ENCODE measurements at places on chromosomes 5 and 9.
A peak's percentile ranks its signal among the peaks of the same experiment; 100 is the strongest.

- DNase-seq = no peak
Observed at GRCh38 chr5:159564031-159564430, 233.7 kb upstream of the IL12B start.

DNA sequence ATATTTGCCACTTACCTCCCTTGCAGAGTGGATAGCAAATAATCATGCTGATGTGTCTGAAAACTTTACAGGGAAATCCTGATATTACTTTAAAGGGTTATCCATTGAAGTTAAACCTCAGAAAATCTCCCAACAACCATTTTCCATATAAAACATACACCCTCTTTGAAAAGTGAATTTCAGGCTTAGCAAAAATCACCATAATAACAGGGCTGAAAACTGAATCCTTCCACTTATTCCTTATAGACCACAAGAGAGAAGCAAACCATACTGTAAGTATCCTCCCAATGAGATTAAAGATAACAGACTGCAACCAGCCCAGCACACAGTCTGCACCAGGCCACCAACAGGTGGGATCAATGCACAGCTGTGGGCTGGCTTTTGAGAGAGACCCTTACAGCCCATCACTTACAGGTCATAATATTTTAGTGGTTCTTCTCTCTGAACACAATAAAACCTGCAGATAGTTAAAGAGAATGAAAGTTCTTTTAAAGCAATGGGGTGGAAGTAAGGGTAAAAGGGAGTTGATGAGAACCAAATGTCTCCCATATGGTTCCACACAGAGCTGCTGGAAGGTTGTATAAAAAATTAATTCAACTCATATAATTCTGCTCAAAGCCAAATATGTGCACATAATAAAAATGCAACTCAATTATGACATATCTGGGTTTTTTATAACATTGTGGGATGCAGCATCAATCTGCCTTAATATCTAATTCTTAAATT, 376.2 kb upstream of the GRAMD2B start:
- DNase-seq = peak; percentile 59

DNA sequence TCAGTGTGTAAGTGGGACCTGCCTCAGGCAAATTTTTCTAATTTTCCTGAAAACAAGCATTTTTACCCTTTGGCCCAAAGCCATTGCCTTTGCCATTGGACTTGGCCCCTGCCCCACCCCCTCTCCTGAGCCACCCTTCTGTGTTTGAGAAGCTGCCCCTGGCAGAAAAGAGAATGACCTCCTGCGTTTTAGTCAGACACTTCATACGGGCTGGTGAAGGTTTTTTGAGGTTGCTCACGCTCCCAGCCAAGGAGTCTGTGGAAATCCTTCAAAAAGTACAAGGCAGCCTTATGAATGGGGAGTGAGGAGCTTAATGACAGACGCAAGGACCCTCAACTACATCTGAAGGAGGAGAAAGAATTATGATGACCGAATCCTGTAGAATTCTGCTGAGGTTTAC, 308.9 kb downstream of the SLIT3 start:
- no peak for DNase-seq

DNA sequence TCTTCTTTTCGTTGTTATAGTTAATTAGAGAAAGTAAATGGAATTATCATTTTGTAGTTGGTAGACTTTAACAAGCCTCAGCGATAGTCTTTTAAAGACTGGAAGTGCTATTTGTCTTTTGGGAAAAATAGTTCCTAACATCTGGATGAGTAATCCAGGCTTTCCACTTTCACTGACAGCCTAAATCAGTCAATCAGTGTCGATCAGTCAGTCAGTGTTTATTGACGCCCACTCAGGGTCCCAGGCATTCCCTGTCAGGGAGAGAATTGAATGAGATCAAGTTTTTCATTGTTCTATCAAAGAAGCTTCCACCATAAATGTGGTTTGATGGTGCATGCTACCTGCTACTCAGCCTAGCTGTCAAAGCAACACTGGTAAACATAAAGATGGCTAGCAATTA, 2.6 kb downstream of the ABL1 start:
- no peak for DNase-seq

DNA sequence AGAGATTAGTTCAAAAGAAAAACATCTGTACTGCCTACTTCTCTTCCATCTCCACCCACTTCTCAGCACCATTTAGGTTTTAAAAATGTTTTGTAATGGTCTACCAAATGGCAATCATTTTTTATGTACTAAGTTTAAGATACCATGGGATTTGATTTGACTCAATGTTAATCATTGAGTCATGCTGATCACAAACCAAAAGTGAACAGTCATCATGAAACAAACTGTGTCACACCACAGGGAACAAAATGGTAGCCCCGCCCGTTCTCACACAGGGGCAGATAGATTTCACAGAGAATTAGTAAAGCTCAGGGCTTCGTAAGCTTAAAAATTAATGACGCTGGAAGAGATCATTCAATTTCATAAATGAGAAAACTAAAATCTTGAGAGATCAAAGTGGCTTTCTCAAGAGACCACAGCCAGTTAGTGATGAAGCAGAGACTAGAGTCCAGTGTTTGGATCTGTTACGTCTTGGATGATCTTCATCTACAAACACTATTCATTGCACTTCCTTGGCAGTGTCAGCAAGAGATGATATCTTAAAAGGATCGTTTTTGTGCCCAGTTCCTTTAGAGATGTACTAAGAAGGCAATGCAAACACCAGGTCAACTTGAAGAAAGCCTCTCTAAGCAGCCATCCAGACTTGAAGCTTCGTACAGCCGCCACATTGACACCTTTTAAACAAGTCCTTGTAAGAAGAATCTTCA, 33.9 kb upstream of the TRIO start:
- DNase-seq = no peak

DNA sequence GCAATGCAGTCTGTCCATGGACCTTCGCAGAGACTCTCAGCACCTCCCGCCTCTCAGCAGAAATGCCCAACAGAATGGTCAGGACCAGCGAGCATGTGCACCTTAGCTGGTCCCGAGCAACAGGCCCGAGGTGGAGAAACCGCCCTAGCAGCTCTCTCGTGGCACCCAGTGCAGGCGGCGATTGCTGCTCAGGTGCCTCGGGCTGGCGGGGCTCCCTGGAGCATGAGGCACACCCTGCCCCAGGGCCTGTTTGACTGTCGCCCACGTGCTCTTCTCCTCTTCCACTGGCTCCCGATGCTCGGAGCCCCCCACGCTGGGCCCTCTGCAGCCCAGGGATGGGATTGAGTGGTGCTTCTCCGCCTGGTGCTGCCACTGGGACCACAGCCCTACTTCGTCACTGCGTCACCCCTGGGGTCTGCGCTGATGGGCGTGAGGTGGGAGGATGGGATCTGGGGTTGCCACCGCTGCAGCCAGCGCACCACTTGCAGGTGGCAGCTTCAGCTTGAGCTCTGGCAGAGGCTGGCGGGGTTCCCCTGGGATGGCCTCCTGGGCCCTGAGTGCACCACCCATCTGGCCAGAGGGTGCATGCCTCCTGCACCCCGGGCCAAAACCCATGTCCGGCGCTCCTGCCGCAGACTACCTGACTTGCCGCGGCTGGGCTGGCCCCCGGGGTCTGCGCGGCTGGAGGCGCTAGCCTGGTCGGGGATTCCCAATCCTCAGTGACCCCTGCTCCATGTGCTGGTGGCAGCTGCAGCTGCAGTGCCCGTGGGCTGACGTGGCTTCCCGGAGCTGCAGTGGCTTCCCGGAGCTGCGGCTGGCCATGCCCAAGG, 244.2 kb downstream of the FOXD4L6 start:
- DNase-seq = no peak

DNA sequence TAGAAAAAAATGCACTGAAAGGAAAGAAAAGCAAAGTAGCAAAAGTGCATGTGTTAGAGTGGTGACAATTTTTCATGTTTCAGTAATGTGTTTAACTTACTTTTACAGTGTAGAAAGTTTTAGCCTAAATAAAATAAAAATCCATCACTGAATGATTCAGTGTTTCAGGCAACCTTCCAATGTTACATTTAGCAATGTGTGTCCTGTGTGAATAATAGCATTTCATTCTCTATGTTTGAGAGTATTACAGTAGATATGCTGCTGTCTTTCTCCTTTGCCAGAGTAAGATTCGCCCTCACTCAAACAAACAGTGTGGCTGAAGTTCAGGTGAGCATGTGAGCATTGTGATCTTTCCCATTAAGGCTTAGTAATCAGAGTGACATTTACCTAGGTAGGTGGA, 171.1 kb downstream of the TARS1 start:
- DNase-seq = no peak

GRCh38 chr5:158648631-158649030, 451.1 kb downstream of the EBF1 start:
- DNase-seq = no peak

DNA sequence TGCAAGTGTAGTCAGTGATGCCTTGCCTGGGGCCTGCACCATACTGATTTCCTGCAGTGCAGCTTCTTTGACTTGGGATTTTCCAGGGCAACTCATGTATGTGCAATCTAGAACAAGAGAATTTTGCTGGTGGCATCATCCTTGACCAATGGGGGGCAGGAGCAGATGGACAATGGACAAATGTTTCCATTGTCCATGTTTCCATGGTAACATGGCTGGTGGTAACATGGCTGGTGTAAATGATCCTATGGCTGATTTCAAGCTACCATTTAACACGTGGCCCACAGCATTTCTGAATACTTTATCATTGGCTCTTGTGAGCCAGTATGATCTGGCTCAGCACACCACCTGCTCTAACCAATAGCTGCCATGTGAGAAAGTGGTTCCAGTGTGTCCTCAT, 130.1 kb upstream of the OSMR start:
- DNase-seq = no peak

- no peak for DNase-seq
Observed at GRCh38 chr9:28136113-28136512, 562.8 kb upstream of the C9orf72 start.

DNA sequence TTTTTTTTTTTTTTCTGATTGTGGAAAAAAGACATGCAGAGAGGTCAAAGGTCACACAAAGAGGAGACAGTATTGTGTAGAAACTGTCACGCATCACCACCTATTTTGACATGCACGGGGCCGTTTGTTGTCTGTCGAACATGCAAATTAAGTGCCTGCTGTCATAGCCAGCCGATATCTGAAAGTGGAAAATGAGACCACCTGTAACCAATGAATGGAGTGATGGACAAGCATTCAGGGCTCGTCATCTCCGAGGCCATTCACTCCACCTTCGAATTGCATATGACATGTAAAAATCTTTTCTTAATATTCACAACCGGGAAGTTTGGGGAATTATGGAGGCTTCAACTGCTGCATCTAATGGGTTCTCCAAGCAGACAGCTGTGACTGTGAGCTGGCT, 512.2 kb upstream of the ADAMTS16 start:
- no peak for DNase-seq

DNA sequence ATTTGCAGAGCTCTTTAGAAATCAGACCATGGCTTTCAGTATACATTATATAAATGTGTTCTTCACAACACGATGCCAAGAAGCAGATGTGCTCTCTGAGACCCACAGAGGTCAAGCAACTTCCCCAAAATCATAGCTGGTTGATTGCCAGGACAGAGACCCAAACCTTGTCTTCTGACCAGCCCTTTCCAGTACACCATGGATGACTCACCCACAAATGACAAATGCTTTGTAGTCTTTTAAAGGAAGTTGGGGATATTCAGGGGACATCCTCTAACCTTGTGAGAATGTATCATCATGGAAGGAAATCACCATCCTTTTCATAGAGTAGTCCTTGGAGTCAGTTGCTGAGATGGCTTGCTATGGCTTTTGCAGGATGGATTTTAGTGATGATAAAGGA, 30.1 kb downstream of the ZNF462 start:
- peak; percentile 81 for DNase-seq

- DNase-seq = no peak
Observed at GRCh38 chr9:135492886-135493669, 7.4 kb upstream of the MRPS2 start.

DNA sequence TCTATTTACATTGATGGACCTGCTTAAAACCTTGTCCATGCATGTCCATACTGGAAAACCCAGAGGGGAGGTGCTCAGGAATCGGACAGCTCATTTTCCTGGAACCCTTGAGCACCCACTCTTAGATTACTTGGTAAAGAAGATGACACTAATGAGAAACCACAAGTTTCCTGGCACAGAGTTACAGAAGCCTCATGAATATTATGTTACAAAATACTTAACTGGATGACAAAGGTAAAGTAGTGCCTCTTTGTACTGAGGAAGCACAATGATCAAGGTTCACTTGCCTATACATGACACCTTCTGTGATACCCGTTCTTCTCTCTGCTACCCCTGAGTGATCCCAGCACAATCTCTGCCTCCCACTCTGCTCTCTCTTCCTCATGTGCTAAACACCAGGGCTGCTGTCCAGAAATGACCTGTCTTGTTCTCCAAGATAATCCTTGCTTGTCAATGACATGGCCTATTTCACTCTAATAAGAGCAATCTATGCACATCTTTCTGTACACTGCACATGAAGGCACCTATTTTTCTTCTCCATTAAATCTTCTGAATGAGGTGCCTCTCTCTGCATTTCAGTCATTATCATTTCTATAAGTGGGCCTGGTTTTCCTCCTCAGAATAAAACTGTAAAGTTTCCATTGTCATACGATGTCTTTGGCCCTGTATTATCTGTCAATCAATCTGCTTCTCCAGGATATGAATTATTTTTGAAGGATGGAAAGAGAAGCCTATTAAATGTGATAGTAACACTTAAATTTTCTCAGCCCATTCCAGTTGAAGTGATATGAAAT, 684.0 kb upstream of the ACO1 start:
- DNase-seq = no peak

DNA sequence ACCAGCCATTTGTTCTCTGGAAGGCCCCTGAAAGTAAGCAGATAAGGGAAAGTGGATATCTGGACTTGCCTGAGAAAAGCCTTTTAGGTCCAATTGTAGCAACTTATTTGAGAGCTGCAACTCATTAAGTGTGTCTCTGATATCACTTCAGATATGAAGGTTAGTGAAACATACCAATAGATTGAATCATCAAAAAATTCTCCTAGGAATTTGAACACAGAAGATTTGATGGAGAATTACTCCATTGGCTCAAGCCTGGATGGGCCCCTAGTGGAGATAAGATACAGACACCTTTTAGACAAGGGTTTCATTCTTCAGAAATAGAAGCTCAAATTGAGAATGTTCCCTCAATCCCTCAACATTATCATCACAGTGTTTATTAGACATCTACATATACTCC, 356.7 kb downstream of the NDUFS4 start:
- DNase-seq = no peak

- no peak for DNase-seq
Observed at GRCh38 chr5:179406031-179406961, 61.0 kb upstream of the ADAMTS2 start.

DNA sequence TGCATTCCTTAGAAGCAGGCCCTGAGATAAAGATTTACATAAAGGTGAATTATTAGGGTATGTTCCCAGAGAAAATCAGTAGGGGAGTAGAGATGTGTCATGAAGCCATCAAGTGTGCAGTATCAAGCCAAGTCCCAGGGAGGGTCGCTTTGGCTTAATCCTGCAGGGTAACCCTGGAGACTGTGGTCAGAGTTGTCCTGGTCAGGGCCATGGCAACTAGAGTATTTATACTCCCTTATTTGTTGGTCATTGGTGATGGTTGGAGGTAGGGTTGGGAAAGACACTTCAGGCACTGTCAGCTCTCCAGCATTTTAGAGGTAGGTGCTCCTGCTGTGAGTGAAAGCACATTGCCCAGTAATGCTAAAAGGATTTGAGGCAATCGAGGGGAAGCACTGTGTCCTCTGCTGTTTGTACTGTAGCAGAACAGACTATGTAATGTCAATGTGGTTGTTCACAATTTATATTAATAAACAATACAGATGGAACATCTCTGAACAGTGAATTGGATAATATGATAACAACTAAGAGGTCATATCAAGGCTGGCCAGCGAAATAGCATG, 108.9 kb downstream of the GDNF start:
- DNase-seq = no peak

Measured in HFF-Myc (cell line).